ENCODE measurements at places on chromosomes 3 and 15.

DNA sequence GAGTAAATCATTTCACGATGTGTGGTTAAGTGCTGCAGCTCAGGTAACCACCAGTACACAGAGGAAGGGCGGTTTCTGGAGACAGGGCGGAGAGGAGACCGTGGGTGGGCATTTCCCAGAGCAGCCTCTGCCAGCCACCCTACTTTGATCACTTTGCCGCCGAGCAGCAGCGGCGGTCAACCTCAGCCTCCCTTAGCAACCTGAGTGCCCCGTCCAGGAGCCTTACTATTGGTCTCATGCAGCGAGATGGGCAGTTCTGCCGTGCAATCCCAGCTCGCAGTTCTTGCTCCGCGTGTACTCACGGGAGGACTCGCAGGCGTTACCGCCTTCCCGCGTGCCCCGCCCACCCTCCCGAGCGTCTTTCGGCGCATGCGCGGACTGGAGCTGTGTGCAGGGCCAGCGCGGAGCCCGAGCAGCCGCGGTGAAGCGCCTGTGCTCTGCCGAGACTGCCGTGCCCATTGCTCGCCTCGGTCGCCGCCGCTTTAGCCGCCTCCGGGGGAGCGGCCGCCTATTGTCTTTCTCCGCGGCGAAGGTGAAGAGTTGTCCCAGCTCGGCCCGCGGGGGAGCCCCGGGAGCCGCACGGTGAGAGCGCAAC is at the start of gene AKAP13:
TSS of gene AKAP13 (plus strand) at position 387 of the 595 bp plus-strand sequence. CDS start 105,118 bp downstream, outside the sequence.
- peak; percentile 97 for DNase-seq

DNA sequence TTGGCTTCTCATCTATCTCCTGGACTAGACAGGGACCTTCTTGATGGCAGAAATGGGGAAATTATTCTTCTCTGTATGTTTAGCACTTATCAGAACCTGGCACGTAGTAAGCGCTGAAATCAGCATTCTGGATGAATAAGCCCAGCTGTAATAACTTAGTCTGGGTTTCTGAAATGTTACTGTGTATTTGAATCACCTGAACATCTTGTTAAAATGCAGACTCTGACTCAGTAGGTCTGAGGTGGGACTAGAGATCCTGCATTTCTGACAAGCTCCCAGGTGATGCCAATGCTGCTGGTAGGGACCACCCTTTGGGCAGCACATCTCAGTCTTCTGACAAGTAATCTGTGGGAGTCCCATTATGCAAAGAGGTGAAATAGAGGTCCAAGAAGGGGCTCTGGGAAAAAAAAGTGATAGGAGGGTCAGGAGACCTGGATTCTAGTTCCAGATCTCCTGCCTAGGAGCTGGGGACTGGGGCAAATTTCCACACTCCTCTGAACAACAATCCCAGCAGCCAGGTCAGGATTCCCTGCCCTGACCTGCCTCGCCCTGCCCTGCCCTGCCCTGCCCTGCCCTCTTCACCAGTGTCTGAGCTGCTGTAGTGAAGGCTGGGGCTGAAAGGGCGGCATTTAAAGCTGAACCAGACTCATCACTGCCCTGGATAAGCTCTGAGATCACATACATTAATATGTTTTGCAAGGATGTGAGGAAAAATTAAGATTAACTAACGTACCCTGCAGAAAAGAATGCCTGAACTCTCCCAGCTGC is 17.2 kb upstream of the SLC6A11 start:
- DNase-seq, result no peak

DNA sequence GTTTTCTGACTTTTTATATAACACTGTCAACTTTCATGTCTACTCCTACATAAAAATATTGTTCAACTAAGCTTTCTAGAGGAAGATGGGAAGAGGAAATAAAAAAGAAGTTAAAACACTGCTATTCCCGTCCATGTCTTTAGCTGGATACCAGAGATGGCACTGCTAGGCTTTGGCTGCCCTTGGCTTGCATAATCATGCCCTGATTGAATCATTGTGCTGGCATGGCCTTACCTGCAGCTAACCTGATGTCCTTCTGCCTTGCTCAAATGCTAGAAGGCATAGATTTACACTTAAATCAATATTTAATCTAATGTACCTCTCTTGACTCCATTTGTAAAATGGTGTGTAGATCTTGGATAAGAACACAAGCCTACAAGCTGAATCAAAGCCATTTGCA is 539.7 kb upstream of the IL12A start:
- DNase-seq, result no peak

- no peak for DNase-seq
Measured at GRCh38 chr3:101954361-101954760, 105.0 kb downstream of the NFKBIZ start.

DNA sequence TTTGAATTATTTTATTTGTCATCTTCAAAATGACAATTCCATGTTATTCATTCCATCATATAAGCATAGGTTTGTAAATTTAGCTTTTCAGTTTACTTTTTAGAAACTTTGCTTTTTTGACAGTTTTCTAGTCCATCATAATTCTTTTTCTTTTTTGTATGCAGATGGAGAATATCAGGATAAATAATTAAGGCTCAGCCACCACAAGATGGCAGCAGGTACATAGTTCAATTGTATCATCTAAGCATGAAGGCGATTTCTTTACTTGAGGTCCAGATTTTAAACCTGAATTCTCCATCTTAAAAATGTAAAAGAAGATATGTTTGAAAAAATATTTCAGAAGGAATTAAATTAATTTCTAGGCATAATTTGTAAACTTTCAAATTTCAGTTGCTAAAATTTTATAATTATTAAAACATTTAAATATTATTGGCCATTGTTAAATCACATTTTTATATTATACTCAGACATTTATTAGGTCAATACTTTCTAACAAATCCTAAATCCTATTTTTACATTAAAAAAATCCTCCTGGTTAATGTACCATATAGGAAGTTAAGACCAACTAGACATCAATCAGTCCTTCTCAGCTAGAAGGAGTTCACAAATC is 15.1 kb downstream of the PLSCR5 start:
- DNase-seq, result peak; percentile 37

DNA sequence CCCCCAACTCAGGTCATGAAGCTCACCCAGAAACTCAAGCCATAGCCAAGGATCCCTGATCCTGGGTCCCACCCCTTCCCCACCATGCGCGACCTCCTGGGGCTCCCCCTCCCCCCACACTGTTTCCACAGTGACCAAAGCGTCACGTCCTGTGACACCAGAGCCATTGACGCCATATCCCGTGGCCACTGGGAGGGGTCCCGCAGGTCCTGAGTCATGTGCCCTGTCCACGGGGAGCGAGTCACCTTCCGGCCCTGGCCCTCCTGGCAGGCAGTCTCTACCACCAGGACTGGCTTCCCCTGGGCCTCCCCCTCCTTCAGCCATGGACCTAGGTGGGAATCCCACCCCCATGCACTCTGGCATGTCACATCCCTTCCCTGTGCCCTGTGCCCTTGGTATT is 15.6 kb downstream of the SEMA3F start:
- DNase-seq, result no peak

DNA sequence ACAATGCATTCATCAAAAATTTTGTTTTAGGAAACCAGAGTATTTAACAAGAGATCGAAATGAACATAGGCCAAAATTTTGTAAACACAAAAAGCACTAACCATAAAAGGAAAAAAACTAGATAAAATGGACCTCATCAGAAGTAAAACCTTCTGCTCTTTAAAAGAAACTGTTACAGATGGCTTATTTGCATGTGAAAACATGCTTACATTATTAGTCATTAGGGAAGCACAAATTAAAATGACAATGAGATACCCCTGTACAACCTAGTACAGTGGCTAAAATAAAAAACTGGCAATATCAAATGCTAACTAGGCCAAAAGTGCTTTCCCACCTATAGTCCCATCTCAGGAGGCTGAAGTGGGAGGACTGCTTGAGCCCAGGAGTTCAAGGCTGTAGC is 19.3 kb downstream of the UBR1 start:
- no peak for DNase-seq

- DNase-seq, result no peak
Measured at GRCh38 chr3:64351713-64352638, 126.7 kb upstream of the PRICKLE2 start.

- no peak for DNase-seq
Measured at GRCh38 chr15:68321229-68321628, 43.7 kb downstream of the FEM1B start.

- DNase-seq, result no peak
Measured at GRCh38 chr15:66043264-66043663, 174.0 kb downstream of the RAB11A start.

DNA sequence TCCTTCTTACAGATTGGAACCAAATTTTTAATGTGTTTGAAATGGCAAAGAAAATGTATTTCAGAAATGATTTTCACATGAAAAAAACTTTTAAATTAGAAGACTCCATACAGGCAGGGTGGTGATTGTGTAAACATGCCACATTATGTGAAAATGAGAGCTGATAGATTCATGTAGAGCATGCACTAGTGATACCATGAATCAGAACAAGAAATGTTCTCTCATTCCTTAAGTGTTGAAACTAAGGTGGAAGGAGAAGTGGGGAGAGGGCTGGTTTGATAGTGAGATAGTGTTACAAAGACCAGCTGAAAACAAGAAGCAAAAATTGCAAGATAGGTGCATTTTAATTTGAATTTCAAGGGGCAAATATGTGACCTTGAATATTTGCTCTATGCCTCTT is 100.3 kb downstream of the CCNL1 start:
- no peak for DNase-seq

DNA sequence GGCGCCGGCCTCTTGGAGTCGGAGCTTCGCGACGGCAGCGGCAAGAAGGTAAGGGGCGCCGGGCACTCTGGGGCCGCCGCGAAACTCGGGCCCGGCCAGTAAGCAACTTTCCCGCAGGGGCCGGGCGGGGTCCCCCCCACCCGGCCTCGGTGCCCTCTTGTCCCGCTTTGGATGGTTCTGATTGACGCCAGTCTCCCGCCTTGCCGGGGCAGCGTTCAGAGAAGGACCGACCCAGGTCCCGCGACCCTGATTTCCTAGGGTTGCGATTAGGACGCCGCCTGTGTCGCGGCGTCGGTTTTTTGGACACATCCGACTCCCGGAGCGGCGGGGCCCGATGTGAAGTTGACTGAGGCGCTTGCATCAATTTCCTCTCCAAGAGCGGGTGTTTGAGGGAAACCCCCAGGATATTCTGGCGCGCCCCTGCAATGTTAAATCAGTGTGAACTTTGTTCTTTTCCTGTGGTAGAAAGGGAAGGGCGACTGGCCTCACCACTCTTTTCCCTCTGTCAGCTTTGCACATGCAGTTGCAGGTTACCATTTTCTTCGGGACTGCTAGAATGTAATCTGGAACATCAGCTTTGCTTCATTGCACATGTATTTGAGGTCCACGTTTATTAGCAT is 755 bp downstream of the PDE8A start:
- no peak for DNase-seq

DNA sequence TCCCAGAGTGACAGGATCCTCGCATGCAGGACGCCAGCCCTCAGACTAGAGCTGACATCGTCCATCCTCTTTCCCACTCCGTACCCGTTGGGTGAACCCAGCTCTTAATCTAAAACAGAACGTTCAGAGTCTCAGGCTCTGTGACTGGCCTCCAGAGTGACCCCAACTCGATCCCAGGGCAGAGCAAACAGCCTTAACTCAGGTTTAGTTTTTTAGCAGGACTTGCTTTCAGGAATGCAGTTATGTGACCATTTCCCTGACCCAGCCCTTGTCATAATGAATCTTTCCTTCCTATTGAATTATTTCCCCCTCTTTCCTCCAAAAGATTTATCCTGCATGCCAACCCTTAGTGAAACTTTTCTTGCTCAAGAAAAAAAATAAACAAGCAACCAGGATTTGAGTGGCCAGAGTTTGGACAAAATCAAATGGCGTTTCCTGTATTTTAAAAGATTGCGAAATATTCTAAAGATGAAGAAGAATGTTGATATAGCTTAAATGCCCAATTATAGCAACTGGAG is 47.8 kb upstream of the RARB start:
- DNase-seq, result no peak

- DNase-seq, result no peak
Measured at GRCh38 chr3:126773783-126774182, 69.7 kb downstream of the CHCHD6 start.

DNA sequence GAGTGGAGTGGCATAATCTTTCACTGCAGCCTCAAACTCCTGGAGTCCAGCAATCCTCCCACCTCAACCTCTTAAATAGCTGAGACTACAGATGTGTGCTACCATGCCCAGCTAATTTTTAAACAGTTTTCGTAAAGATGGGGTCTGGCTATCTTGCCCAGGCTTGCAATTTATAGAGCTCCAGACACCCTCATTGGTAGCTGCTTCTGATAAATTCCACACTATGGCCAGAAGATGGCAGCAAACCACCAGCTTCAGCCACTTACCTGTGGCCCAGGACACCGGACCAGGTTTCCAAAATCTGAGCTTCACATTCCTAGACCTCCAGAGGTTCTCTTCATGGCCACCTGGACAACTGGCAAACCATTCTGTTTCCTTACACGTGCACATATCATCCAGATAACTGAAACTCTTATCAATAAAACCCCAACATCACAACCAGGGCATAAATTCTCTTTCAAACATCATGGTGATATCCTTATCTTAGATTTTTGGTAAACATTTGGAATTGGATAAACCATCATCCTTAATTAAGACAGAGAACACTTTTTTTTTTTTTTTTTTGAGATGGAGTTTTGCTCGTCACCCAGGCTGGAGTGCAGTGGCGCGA is 28.9 kb downstream of the FBXW12 start:
- DNase-seq, result peak; percentile 79

DNA sequence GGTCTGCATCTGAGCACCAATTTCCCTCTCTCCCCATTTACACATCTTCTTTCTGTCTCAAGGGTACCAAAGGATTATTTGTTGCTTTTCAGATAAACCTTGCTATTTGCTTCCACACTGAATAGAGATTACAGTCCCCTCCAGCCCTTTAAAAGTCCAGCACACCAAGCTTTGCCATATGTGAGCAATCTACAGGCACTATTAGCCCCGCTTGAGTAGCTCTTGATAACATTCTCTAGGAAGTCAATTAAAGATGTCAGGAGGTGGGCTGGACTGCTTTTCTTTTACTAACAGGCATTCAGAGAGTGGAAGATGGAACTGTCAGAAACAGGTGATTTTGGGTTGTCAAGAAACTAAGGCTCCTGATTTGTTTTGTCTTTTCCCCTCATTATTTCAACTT is 417.0 kb downstream of the ROBO2 start:
- DNase-seq, result no peak

- DNase-seq, result no peak
Measured at GRCh38 chr3:134905647-134905935, 110.5 kb downstream of the EPHB1 start.

DNA sequence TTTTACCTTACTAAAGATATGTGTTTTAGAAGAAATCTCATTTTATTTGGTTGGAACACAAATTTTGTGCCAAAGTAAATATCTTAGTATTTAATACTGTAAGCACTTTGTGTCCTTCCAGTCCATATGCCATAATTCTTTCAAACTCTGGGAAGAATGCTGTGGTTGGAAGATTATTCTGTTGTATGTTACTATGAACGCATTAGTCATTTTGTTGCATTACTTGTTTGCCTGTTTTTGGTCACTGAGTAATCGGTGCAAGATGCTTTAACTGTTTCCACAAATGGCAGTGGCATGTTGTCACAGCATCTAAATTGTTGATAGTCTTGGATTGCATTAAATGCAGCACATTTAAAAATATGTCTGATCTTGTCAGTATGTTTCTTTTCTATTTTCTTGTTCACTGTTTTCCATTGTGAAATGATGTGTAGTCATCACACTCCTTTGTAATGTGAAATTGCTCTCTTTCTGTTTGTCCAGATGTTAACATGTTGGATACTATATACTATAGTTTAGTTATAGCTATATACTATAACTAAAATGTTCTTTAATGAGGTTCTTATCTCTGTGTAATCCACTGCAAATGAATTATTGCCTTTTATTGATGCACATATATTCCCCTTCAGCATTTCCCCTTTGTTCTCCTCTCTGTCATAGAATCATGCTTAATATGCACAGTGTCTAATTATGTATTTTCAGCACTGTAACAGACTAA is 89.9 kb upstream of the FLNB start:
- DNase-seq, result no peak

- no peak for DNase-seq
Measured at GRCh38 chr3:98114264-98114663, 16.3 kb upstream of the OR5H1 start.

Measured in D341Med (cell line).